ENCODE measurements at places on chromosomes 5 and 9. TPM values are rescaled to one million over a fixed set of nuclear protein-coding genes. Genes with fewer than 3 reads are reported as not detected.

CAMLG gene
- total RNA-seq, result 22.4 TPM

- no peak for DNase-seq
Measured at GRCh38 chr5:36135988-36136387, 15.7 kb downstream of the LMBRD2 start.

DNA sequence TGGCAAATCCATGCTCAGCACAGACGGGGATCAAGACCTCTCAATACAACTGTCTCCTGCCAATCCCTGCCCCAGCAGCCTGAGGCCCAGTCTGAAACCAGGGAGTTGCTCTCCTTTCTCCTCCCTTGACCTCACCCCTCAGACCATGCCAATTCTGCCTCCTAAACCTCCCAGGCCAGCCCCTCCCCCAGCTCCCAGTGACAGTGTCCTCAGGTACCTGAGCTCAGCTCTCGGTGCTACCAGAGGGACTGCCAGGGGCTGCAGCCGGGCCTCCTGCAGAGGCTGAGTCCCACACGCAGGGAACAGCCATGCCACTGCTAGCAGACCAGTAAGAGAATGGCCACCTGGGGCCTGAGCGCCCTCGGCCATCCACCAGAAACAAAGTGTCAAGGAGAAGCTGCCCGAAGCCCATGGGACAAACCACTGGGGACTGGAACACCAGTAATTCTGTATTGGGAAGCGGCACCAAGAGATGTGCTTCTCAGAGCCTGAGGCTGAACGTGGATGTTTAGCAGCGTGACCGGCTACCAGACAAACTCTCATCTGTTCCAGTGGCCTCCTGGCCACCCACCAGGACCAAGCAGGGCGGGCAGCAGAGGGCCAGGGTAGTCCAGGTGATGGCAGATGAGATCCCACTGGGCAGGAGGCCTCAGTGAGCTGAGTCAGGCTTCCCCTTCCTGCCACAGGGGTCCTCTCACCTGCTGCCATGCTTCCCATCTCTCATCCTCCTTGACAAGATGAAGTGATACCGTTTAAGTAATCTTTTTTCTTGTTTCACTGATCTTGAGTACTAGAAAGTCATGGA, 557 bp upstream of the IL3 start:
- no peak for DNase-seq

CSF1R gene
- total RNA-seq, result 63.9 TPM

- no peak for DNase-seq
Measured at GRCh38 chr9:87716141-87716540, 9.8 kb upstream of the CTSL start.

DNA sequence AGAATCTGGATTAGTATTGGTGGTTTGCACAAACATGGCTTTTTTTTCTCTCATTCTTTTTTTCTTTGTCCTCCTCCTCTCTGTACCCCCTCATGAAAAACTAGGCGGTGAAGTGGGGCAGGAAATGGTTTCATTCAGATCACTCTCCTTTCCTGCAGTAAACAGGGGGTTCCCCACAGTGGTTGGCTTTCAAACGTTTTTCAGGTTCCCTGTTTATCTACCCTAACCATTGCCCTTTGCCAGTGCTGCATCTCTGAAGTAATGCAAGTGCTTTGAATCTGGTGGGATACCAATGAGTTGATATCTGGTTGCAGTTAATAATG, 29.8 kb downstream of the NR4A3 start:
- DNase-seq, result no peak

DNA sequence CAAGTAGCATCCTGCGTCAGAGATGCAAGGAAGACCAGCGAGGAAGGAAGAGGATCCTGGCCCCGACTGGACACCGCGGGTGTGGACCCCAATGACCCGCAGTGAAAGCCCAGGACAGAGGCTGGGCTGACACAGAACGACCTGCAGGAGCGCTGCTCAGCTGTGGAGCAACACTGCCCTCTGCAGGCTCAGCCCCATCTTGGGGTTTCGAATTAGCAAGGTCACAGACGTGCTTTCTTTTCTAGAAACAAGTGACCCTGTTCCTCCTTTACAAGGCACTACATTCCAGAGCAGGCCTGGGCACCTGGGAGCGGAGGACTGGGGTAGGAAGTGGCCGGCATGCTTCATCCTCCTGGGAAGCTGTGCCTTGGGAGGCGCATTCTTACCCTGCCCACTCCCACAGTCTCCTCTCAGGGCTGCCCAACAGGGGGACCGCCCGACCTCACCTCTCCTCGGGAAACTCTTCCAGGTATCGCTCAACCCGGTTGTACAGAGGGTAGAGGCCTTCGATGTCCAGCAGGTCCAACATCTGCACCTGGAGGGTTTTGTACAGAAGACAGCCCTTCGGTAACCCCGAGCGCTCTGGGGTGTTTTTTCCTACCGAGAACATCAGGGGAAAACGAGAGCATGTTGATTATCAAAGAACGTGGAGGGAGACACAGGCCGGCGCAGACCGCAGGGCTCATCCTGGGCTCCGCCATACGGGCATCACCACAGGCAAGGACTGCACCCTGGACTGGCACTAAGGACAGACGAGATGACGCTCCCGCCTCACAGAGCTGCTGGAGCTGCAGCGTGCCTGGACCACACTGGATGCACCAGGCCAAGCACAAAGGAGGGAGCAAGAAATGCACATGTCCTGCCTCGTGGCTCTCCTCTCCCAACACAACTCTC, 35.0 kb downstream of the IPPK start:
- DNase-seq, result peak; percentile 69

GADD45G gene
- total RNA-seq, result 25.3 TPM

FOXD4L3 gene
- not detected for total RNA-seq

- no peak for DNase-seq
Measured at GRCh38 chr5:149356391-149356790, 1.5 kb upstream of the PCYOX1L start.

Measured in upper lobe of left lung (tissue), 6 donors.